ENCODE measurements at places on chromosomes 6 and 20. TPM values are rescaled to one million over a fixed set of nuclear protein-coding genes. Genes with fewer than 3 reads are reported as not detected.

The KHDC1L gene
- 0.21 TPM for total RNA-seq

The PRPF6 gene
- total RNA-seq, result 62.6 TPM

The CD109 gene
- total RNA-seq, result 42.4 TPM

The STX7 gene
- 37.9 TPM for total RNA-seq
